ENCODE measurements at places on chromosomes 16 and 17.
A peak's percentile ranks its signal among the peaks of the same experiment; 100 is the strongest.

- no peak for DNase-seq
Observed at GRCh38 chr17:74848656-74849399, 10.9 kb downstream of the GRIN2C start.

DNA sequence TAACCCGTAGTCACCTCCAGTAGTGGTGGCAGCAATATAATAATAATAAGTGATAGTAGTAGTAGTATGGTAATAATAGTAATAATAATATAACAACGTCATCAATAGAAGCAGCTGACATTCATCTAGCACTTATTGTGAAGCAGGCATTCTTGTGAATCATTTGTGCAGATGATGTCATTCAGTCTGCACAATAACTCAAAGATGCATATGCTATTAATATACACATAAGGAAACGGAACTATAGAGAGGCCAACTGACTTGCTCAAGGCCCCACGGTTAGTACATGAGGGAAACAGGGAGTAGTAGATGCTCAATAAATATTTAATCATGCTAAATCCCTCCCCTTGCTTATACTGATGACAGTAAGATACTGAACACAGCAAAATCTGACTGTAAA lies 35.4 kb upstream of the GAN start:
- peak; percentile 17 for DNase-seq

DNA sequence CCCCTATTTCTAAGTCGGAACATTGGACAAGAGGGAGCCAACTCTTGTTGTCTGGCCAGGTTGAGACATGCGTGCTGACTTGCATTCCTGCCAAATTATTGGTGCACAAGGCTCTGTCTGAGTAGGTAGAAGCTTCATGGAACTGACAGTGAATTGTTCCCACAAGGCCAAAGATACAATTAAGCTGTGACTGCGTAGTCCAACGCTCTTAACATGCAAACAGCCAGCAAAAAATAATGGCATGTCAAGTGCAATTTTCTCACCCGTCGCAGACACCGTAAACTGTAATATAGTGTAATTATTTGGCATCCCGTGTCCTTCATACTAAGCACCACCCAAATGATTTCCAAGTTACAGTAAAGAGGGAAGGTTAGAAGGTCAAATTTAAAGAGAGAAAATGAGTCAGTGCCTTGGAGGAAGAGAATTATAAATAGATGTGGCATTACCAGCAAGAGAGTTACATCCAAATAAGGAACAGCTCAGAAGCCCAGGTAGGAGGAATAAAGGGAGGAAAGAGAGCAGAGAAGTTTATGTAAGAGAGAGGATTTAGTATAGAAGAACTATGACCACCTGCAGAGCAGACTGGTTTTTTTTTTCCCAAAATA lies 21.8 kb downstream of the CDH8 start:
- DNase-seq, result no peak

DNA sequence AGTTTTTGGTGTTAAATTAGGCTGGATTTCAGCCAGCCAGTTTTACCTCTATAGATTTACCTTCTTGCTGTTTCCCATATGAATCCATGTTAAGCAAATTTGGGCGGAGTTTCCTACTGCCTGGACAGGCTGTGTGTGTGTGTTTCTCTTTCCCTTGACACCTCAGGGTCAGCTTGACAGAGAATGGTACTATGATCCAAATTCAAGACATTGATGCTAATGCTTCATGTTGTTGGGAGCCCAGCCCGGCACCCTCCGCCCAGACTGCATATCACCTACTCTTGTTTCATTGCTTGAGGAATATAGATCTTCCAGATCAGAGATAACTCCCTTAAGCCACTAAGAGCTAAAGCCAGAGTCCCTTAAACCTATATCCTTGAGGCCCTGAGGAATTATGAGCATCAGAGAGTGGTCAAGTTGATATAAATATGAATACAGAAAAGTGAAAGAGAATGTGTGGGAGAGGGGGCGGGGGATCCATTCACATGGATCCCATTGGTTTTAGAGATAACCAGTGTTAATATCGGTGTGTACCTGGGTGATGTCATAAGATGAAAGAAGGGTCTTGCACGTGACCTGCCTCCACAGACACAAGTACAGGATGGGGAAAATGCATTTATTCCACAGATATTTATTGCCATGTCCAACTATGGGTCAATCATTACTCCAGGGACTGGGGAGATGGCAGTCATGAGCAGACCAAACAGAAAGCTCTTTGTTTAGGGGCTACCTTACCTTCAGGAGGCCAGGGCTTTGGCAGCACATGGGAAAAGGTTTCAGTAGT lies 69.7 kb downstream of the WIPI1 start:
- DNase-seq, result no peak

DNA sequence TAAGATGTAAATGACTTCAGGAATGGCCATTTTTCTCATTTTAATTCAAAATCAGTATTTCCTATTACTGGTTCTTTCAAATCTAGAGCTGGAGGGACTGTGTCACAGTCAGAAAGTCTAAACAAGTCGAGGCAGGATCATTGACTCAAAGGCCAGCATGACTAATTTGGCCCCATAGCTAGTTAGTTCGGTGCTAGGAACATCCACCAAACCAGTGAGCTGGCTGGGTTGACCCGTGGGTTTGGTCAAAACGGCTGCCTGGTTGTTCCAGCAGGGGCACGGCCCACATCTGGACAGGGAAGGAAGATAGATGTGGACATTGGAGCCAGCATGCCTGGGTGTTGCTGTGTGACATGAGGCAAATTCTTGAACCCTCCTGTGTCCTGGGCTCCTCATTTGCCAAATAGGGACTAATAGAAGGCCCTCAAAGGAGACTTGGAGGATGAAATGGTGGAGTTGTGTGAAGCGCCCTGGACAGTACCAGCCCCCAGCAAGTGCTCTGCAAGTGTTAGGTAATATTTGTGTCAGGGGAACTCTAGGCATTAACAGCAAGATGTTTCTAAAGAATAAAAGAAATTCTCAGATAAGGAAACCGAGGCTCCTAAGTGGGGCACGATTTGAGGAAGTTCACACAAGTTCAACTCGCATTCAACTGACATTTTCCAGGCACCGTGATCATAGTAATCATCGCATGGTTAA lies 46.2 kb downstream of the MEOX1 start:
- DNase-seq, result no peak

DNA sequence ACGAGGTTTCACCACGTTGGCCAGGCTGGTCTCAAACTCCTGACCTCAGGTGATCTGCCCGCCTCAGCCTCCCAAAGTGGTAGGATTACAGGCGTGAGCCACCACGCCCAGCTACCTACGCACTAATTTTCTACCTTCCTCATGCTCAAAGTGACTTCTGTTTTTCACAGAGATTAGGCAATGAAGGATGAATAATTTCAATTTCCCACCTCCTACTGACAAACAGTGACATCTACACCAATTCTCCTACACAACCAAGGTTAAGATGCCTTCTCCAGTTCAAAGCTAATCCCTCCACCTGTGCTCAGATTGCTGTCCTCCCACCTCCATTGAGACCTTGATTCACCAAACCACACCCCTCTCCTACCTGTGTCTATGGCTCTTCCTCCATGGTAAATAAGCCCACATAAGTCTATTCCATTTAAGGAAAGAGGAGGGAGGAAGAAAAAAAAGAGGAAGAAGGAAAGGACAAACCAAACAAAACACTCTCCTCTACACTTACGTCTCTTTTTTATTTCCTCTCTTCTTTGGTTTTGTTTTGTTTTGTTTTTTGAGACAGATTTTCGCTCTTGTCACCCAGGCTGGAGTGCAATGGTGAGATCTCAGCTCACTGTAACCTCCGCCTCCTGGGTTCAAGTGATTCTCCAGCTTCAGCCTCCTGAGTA lies 5.5 kb upstream of the MED11 start:
- DNase-seq, result no peak

GRCh38 chr17:55741356-55741700 lies 9.5 kb upstream of the PCTP start:
- no peak for DNase-seq

- DNase-seq, result no peak
Observed at GRCh38 chr17:69605571-69605970, 191.1 kb downstream of the MAP2K6 start.

DNA sequence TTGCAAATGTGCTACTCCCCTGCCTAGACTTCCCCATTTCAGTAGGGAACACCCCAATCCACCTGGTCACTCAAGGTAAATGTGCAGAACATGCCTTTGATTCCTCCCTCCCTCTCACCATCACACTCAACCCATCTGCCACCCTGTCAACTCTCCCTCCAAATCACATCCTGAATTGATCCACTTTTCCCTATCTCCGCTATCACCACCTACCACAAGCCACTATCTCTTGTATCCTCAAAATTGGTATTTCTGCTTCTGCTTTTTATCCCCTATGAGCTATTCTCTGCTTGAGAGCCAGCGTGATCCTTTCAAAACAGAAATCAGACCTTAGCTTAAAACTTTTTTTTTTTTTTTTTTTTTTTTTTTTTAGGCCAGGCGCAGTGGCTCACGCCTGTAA lies 5.4 kb upstream of the NOL11 start:
- DNase-seq, result no peak

DNA sequence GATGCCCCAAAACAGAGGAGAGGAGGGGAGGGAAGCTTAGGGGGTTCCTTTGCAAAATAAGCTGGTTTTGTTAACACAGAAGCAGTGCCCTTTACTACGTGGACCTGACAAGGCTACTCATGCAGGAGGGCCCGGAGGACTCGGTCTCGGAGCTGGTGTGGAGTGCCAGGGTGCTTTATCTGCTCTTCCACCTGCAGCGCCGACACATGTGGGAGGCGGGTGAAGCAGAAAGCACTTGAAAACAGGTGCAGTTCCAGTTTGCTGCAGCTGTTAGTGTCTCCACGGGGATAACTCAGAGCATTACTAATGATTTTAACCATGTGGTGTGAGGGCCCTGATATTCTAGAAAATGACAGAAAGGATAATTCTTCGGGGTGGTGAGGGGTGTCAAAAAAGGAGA lies 35.0 kb upstream of the MNT start:
- DNase-seq, result no peak

GRCh38 chr16:49415083-49415482 lies 41.5 kb downstream of the C16orf78 start:
- no peak for DNase-seq

GRCh38 chr16:27198451-27199234 lies 4.7 kb upstream of the KDM8 start:
- no peak for DNase-seq

GRCh38 chr17:15119968-15120367 lies 145.2 kb downstream of the PMP22 start:
- DNase-seq, result no peak

GRCh38 chr16:16867973-16868372 lies 489.0 kb downstream of the NPIPA7 start:
- DNase-seq, result no peak

- peak; percentile 26 for DNase-seq
Observed at GRCh38 chr17:51640108-51640622, 379.8 kb downstream of the UTP18 start.

- no peak for DNase-seq
Observed at GRCh38 chr17:70394473-70395232, 225.3 kb downstream of the KCNJ2 start.

DNA sequence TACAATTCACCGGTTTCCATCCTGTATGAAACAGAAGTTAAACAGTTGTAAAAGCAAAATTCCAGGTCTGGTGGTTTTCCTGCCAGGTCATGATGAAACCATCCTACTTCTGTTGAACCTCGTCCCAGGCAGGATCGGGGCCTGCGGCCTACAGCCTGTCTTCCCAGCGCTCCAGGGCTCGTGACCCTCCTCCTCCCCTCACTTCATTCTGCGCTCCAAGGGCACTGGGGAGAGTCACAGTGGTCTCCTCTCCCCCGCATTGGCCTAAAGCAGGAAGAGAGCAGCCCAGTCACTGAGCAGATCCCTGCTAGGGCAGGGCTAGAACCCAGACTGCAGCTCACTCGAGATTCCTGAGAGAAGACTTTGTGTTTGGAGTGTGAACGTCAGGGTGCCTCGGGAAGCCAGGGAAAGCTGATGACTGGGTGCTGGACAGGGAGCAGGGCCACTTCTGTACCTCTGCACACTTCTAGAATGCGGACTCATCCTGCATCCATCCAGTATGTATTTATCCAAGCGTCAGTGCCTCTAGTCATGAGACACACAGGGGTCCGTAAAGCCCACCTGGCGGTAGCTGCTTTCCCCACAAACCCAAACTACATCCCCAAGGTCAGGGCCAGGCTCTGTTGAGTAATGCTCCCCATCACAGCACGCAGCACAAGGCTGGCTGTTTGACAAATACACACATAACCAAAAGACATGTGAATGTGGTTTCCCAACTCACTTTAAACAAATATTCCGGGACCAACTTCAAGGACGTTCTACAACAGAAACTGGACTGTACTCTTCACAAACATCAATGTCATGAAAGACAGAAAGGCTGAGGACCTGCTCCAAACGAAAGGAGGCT lies 1.7 kb upstream of the ITGAE start:
- DNase-seq, result peak; percentile 60

GRCh38 chr17:37564252-37564651 lies 45.0 kb downstream of the SYNRG start:
- DNase-seq, result no peak
